NT2/D1 (cell line): ENCODE measurements at places on chromosomes 12 and 14.
A peak's percentile ranks its signal among the peaks of the same experiment; 100 is the strongest.

GRCh38 chr14:58245562-58245961 is 919 bp downstream of the PSMA3 start:
- DNase-seq: no peak

DNA sequence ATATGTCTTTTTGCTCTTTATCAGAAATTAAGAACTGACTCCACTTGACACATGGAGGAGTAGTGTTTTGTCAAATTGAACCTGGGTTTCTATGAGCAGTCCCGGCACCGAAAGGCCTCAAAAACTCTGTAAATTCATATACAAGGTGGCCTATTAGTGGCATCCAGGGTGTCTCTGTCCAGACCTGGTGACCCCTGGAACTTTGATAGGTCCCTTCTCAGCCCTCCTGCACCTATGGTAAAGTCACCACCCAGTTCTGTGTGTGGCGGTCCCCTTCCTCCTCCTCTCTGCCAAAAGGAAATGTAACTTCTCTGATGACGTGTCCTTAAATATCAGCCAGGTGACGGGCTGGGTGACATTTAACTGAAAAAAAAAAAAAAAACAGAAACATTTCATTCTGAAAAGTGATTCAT is 204.0 kb upstream of the FOXN3 start:
- no peak for DNase-seq

DNA sequence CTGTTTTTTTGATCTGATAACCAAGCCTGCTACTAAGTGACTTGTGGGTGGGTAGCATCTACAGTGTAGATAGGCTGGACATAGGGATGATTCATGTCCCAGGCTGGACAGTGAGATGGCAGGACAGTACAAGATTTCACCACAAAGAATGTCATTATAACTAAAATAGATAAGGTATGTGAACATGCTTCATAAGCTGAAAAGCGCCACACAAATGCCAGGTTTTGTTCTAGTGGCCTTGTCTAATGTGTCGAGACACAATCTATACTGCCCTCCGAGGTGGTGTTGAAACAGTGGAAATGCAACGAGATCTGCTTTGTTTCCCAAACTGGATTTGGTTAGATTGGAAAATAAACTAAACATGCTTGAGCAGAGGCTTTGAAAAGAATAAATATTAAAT is 4.4 kb downstream of the LGALS3 start:
- no peak for DNase-seq

DNA sequence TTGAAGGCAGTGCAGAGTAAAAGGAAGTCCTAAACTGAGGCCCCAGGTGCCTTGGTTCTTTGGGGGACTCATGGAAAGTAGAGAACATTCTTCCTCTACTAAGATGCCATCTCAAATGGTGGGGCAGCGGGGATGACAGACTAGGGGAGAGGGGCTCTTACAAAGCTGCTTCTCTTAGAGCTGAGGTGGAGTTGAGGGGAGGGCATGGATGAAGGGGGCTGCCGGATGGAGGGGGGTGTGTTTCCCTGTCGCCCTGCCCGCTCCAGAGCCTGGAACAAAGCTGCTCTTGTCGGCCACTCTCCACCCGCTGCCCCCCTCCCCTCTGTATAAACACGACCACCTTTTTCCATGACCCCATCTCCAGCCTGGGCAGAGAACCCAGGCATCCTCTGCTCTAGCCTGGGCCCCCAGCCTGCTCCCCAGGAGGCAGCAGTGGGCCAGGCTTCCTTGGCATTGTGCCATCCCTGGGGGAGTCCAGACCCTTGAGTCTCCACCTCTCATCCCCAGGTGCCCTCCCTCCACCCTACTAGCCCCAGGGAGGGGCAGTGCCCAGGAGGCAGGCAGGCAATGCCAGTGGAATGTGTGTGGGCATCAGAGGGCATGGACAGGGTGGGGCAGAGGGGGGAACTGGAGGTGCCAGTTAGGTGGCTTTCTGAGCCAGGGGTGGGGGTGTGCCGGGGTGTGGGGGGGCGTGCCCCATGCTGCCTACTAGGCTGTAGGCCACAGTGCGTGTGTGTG is 1.7 kb downstream of the RARG start:
- no peak for DNase-seq

DNA sequence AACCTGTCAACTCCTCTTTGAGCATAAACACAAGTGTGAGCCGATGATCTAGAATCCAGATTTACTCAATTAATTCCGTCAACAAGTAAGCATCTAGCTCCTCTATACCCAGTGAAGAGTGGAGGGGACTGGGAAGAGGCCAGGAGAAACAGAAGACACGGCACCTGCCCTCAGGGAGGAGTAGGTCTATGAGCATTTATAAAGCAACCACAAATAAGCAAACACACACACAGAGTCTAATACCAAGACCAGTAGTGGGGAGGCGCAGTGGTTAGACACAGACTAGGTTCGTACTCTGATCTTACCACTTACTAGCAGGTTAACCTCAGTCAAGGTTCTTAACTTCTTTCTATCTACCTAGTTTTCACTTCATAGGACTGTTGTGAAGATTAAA is 5.9 kb upstream of the FOXN3 start:
- no peak for DNase-seq

DNA sequence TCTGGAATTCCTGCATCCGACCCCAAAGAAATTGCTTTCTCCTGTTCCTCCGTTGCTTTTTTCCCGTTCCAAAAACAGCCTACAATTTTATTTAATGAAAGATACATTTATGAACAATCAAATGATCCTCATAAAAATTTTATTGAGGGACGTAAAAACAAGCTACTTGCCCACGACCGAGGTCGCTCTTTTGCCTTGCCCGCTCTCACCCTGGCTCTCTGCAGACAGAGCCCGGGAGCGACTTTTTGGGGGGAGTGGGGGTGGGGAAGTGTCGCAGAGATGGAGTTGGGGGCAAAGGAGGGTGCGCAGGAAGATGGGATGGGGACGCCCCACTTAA is 1.1 kb upstream of the HOXC9 start:
- DNase-seq: no peak

- no peak for DNase-seq
These were observed 53.6 kb upstream of the BCL11B start for GRCh38 chr14:99325591-99325990.

- no peak for DNase-seq
These were observed 233.4 kb downstream of the SPTSSA start for GRCh38 chr14:34228650-34228976.

GRCh38 chr12:47417121-47417520 is 288.7 kb downstream of the RPAP3 start:
- DNase-seq: no peak

GRCh38 chr12:27284751-27285150 is 40.7 kb downstream of the STK38L start:
- DNase-seq: no peak

DNA sequence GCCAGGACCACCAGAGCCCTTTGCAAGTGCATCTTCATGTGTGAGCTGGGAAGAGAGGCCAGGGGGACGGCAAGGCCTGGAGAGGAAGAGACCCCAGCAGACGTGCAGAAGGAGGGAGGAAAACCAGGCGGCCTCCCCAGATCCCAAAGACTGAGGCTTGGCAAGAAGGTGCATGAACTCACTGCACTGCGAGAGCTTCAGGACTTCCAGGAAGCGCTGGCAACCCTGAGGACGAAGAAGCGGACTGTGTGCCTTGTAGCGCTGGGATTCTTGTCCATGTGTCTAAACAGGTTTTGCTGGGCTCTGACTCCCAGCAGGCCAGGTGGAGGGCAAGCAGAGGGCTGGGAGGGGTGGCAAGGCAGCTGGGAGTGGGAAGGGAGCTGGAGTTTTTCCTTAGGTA is 939 bp downstream of the TGFB3 start:
- no peak for DNase-seq

- no peak for DNase-seq
These were observed 73.9 kb downstream of the BMP4 start for GRCh38 chr14:53882684-53883083.

GRCh38 chr14:69153152-69153872 is 393 bp upstream of the DCAF5 start:
- DNase-seq: peak; percentile 71

DNA sequence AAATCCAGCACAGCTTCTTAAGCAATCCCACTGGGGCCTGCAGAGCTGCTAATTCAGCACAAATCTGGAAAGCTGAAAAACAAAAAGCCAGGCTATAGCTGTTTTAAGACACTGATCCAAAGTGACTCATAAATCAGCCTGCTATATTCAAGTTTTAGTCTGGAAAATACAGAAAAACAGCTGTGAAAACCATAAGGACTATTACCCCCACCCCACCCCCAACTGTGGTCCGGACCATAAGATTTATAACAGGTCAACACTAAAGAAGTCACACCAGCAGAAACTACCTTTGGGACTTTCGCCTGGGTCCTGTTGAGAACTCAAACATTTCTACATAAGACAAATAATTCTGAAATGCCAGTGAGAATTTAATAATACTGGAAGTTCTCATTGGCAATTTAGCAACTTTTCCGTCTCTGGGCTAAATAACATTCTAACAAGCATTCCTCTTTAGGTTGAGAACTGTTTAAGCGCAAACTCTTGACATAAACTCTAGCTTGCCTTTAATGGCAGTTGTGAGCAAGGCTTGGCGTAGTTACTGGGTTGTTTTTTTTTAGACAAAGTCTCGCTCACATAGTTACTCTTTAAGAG is 3.3 kb downstream of the LRIG3 start:
- DNase-seq: no peak

DNA sequence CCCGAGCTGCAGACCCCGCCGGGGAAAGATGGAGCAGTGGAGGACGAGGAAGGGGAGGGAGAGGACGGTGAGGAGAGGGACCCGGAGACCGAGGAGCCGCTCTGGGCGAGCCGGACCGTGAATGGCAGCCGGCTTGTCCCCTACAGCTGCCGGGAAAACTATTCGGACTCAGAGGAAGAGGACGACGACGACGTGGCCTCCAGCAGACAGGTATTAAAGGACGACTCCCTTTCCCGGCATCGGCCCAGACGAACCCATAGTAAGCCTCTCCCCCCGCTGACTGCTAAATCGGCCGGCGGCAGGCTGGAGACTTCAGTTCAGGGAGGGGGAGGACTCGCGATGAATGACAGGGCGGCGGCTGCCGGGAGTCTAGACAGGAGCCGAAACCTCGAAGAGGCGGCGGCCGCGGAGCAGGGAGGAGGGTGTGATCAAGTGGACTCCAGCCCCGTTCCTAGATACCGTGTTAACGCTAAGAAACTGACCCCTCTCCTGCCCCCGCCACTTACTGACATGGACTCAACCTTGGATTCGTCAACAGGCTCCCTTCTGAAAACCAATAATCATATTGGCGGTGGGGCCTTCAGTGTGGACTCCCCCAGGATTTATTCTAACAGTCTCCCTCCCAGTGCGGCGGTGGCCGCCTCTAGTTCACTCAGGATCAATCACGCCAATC is 962 bp downstream of the LEMD3 start:
- peak; percentile 59 for DNase-seq

DNA sequence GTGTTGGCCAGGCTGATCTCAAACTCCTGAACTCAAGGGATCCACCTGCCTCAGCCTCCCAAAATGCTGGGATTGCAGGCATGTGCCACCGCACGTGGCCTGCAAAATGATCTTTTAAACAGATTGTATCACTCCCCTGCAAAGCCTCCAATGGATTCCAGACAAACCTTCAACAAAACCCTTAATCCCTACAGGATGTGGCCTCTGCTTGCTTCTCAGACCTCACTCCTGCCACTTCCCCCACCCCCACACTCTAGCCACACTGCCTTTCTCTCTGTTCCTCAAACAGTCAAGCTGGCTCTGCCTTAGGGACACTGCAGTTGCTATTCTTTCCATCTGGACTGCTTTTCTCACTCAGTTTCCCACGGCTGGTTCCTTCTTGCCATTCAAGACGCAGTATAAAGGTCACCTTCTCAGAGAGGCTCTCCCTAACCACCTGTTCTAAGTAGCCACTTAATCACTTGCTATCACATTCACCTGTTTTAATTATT is 47.3 kb upstream of the TMED10 start:
- DNase-seq: peak; percentile 62

- no peak for DNase-seq
These were observed 207.7 kb downstream of the CACNA1C start for GRCh38 chr12:2260441-2260840.

- DNase-seq: no peak
These were observed 18.0 kb downstream of the TRAF3 start for GRCh38 chr14:102795060-102795925.

- no peak for DNase-seq
These were observed 2.1 kb upstream of the UBC start for GRCh38 chr12:124916374-124917134.

GRCh38 chr12:65996146-65996545 is 134.4 kb downstream of the LLPH start:
- no peak for DNase-seq

DNA sequence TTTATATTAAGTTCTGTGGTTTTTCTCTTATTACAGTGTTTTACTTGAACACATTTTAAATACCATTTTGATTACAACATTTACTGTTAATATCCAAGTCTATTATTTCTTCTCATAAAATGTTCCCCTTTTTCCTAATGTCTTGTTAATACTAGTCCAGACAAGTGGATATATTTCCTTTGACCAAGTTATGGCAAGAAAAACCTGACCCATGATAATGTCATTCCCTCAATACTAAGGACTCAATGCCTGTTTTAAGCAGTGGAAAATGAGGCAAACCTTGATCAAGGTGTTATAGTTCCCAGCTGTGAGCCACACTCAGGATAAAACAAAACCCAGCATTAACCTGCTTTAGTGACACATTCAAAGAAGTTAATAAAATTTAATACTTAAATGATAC is 12.2 kb downstream of the TRMT5 start:
- no peak for DNase-seq

GRCh38 chr14:103931422-103931821 is 3.2 kb downstream of the TDRD9 start:
- no peak for DNase-seq

GRCh38 chr14:103385929-103386712 is 906 bp downstream of the MARK3 start:
- DNase-seq: no peak

GRCh38 chr14:92513204-92513965 is at the start of gene RIN3:
Gene RIN3 (plus strand): TSS chr14:92513781. CDS start chr14:92513933, 152 bp downstream.
- DNase-seq: no peak
